ENCODE measurements at places on chromosomes 7 and 10. TPM values are rescaled to one million over a fixed set of nuclear protein-coding genes. Genes with fewer than 3 reads are reported as not detected.
A peak's percentile ranks its signal among the peaks of the same experiment; 100 is the strongest.

- DNase-seq = no peak
Measured at GRCh38 chr10:85124603-85125051, 796.2 kb downstream of the CCSER2 start.

- no peak for DNase-seq
Measured at GRCh38 chr7:131328377-131329175, 900 bp downstream of the MKLN1 start.

GRCh38 chr10:8312079-8312478 is 257.6 kb downstream of the GATA3 start:
- DNase-seq = no peak

Gene DNAH11
- 0.47 TPM for total RNA-seq

Gene SFTPA2
- total RNA-seq = 8.2 TPM

DNA sequence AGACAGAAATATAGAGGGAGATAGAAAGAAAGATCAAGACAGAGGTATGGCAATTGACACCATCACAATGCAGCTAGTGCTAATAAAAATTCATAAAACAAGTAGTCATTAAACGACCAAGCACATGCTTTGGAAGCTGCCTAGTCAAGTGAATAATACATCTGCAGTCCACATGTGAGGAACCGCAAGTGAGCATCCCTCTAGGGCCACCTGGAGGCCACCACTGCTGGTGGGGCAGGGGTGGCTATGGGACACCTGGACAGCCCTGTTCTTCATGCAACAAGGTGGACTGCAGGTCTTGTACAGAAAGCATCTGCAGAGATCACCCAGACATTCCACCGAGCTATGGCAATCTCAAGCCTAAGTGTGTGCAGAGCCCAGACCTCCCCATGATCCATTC is 451.1 kb upstream of the PFKP start:
- DNase-seq = no peak

Gene OPN4
- not detected for total RNA-seq

DNA sequence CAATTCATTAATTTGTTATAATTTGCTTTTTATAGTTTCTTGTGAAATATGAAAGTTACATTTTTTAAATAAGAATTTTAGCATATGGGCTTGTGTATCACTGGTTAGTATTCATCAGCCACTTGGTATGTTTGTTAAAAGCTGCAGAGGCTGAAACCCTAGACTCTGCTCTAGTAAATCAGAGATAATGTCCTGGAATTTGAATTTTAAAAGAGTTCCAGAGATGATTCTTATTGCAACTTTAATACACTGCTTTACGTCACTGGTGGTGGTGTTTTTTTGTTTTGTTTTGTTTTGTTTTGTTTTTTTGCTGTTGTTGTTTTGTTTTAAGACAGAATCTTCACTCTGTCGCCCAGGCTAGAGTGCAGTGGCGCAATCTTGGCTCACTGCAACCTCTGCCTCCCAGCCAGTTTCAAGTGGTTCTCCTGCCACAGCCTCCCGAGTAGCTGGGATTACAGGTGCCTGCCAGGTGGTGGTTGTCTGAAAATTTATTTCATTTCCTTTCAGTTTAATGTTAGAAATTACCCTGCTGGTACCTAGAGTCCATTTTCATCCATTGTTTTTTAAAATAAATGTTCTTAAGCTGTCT is 43.8 kb downstream of the PTPN12 start:
- DNase-seq = no peak

GRCh38 chr10:2294739-2295138 is 557.4 kb upstream of the ADARB2 start:
- no peak for DNase-seq

DNA sequence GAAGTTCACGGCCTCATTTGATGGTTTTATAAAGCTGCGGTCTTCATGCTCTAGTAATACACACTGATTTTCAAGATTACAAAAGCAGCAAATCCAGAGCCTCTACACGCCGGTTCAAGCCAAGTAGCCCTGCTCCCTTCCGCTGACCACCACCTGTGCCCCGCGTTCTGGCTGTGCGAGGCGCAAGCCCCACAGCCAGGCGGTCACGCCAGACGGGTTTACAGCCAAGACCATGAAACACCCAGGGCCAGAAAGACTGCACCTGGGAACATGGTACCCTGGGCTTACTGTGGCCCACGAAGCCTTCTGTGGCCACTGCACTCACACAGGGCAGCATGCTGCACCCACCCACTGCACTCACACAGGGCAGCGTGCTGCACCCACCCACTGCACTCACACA is 33.6 kb downstream of the GPER1 start:
- DNase-seq = no peak

- no peak for DNase-seq
Measured at GRCh38 chr7:138853448-138853847, 55.5 kb upstream of the ATP6V0A4 start.

DNA sequence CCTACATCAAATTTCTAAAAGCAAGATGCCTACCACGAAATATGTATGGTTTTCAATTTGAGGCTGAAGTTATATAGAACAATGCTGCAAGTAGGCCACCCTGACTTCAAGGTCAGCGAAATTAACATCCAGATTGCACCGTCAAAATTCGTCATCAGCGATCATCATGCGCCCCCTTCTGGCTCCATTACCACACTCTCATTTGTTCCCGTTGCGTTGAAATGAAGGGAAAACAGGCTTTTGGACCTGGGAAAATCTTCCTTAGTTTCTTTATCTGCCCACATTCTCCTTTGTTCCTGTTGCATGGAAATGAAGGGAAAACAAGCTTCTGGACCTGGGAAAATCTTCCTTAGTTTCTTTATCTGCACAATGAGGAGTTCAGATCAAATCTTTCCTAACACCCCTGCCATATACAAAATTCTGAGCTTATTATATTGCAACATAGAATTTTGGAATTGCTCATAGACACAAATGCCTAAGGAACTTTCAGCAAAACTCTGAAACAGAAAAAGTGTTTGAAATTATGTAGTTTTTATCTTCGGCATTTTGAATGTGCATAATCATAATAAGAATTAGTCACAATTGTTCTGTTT is 98.2 kb upstream of the PRKCQ start:
- peak; percentile 57 for DNase-seq

DNA sequence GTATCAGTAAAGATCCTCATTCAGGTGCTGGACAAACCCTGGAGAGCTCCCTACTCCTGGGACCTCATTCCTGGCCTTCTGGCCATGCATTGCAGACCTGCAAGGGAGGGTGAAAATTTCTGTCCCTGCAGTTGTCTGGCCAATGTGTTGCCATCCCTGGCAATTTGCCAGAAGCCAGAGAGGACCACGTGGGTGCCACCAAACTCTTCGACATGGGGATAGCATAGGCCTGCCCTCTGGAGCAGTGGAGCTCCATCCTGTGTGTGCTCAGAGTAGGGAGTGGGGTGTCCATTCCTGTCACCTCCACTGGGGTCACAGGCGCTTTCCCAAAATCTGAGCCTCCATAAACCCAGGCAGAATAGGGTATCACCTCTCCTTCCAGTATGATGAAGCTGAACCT is 31.2 kb downstream of the DMBT1 start:
- DNase-seq = no peak

DNA sequence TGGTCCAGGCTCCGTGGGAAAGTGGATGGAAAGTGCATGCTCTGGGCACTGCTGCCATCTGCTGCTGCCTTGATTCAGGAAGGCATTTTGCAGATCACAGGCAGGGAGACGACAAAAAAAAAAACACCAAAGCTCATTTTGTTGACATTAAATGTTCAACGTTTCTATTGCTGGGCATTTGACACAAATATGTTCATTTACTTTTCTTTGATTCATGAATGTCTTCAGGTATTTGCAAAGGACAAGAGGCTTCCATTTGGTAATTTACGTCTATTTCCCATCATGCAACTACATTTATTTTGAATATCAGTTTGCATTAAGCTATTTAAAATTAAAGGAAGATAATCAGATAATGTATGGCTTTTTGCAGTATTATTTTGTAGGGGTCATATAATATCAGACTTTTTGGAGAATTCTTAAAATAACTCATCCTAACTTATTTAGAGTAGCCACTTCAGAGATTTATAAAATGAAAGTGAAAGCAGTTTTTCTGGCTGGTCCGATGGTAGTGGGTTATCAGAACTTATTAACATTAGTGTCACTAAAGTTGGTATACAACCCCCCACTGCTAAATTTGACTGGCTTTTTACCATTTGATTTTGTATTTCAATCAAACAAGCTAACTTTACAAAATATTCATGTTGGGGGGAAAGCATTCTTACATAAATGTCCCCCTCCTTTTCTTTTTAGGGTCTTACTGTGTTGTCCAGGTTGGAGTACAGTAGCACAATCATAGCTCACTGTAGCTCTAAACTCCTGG is 65.3 kb downstream of the PDIA4 start:
- peak; percentile 71 for DNase-seq

Gene CARD11
- total RNA-seq = 3.2 TPM

DNA sequence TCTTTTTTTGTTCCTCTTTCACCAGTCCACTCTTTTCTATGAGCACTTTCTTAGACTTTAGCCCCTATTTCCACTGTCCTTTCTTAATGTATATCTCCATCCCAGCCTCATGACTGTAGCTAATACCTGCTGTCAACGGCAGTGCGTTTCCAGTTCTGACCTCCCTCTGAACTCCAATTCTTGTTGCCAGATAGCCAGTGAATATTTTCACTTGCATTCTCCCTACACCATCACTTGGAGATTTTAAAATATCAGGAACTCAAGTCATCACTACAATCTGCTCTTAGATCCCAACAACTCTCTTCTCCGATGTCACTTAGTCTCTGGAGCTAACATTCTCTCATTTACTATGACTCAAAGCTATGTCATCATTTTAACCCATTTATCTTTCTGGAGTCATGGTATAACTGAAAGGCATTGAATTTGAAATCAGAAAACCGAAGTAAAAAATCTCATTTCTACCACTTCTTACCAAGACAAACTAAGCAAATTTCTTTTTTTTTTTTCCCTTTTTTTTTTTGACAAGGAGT is 5.1 kb upstream of the SLC16A12 start:
- no peak for DNase-seq

- no peak for DNase-seq
Measured at GRCh38 chr7:157488281-157488680, 151.5 kb downstream of the DNAJB6 start.

Gene TRIM24
- total RNA-seq = 18.9 TPM

Data from mucosa of descending colon (tissue), 3 donors.